ENCODE measurements at places on chromosomes 2 and 18.

DNA sequence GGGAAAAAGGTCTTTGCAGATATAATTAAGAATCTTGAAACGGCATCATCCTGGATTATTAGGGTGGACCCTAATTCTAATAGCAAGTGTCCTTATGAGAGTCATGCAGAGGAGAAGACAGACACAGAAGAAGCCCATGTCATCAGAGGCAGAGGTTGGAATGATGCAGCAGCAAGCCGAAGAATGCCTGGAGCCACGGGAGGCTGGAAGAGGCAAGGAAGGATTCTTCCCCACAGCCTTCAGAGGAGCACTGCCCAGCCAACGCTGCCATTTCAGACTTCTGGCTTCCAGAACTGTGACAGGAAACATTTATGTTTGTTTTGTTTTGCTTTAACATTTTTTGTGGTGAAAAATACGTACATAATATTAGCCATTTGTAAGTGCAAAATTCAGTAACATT, 72.3 kb downstream of the MCFD2 start:
- no peak for DNase-seq

GRCh38 chr18:48885924-48886400, 64.8 kb downstream of the SMAD7 start:
- DNase-seq, result no peak

GRCh38 chr2:28333606-28334526, 58.8 kb upstream of the FOSL2 start:
- DNase-seq, result peak; percentile 9

DNA sequence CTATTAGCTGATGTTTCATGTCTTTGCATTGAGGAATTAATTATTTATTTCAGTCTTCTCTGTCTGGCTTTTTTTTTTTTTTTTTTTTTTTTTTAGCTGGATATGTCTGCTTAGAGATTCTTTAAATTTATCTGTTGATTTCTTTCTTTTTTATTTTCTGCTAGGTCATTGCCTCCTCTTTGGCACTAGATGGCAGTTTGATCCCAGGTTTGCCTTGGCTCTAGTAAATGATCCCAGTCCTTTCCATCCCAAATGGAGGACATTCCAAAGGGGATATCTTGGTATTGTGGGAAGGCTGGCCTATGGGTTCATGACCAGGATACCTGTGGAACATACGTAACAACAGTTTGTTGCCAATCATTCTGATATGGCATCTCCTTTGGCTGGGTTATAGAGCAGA, 339.5 kb upstream of the GCFC2 start:
- DNase-seq, result no peak

GRCh38 chr2:233365861-233366520, 11.7 kb downstream of the DGKD start:
- DNase-seq, result no peak

DNA sequence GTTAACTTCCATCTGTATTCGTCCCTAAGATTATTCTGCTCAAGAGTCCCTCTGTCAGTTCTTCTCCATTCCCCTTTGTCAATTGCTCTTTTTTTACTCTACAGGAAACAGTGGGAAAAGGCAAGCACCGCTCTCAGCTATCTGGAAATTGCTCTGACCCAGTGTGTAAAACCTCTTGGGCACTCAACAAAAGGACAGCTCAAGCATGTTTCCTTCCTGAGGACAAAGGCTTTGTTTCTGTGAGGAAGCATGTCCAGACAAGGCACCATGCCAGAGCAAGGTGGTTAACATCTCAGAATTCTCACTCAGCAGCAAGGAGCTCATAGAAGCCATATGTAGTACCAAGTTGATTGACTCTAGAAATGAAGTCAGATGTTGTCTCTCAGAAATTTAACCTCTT, 735.6 kb downstream of the TSN start:
- peak; percentile 17 for DNase-seq

DNA sequence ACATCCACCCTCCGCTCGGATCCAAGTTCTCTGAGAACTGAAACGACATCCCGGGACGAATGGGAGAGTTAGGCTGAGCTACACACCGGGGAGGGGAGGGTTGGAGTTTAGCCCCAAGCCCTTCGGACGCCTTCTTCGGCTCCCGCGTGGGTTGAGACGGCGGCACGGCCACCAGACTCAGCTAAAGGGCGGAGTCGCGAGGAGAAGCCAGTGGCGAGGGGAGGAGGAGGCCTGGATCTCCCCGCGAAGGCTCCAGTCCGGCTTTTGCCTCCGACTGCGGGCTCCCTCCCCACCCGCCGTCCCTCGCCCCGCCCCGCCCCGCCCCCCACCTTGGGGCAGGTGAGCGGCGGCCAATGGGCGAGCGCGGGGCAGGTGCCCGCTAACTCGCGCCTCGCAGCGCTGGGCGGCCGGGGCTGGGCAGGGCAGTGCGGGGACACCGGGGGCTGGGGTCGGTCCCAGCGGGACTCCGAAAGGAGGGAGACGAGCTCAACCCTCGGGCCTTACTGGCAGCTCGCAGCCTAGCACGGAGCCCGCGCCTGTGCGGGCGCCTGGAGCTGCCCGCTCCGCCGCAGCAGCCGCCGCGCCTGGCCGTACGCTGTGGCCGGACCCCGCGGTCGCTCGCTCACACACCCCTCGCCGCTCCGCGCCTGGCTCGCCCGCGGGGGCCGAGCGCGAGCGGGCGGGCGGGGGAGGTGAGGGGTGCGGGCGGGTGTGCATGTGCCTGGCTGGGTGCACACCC, at the start of gene EMX1:
Gene EMX1 (plus strand): TSS at position 382 of the 739 bp plus-strand sequence. CDS start 334 bp downstream, at position 716.
- no peak for DNase-seq

- no peak for DNase-seq
These were observed 4.4 kb downstream of the TEX44 start for GRCh38 chr2:231597014-231597611.

DNA sequence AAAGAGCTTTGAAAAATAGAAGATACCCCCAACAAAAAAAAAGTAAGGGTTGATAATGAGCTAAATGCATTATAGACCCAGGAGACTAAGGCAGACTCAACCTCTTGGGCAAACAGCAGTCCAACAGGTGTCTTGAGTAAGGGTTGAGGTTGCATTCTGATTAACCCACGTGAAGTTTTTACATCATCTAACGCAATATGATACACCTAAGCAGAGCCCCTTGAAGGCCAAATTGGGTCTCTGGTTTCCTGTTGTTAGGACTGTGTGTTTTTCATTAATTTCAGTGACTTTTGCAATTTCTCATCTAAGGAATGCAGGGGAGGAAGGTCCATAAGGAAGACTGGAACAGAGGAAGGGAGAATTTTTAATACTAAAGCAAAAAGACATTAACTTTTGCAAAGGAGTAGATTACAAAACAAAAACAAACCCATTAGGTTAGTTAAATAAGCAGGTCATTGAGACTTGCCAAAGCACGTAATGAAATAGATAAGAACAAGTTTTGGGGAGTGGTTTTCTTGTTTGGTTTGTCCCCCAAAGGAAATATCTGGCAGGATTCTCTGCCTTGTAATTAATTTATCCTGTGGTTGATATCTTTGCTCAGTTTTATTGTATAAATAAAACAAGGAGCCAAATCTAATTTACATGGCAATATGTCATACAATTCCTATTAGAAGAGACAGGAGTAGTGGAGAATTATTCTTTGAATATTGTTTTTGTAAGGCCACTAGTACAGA, 244.3 kb downstream of the ETAA1 start:
- DNase-seq, result no peak

DNA sequence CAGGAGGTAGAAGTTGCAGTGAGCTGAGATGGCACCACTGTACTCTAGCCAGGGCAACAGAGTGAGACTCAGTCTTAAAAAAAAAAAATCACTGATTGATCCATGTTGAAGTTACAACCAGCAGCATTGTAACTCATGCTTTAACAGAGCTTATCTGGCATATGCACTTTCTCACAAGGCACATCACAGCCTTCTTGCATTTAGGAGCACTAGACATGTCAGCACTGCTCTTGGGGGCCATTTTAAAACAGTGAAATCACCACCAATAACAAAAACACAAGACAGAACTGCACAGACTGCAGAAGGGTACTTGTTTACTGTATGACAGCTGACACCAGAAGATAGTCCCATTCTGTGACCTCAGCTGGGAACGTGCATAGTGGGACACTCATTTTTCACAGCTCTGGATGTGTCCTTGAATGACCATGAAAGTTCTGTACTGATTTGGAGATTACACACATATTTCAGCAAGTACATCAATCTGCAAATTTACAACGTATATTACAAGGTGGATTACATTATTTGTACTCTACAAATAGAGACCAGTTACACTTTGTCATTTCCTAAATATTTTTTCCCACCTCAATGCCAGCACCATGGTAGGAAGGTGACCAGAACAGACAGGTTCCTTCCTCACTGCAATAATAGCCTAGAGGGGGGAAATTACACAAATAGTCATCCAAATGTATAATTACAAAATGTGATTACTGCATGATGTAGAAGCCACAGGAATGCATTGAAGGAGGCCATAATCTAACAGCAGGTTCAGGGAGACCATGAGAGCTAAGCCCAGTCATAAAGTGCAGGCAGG, 35.1 kb downstream of the CCBE1 start:
- DNase-seq, result no peak

DNA sequence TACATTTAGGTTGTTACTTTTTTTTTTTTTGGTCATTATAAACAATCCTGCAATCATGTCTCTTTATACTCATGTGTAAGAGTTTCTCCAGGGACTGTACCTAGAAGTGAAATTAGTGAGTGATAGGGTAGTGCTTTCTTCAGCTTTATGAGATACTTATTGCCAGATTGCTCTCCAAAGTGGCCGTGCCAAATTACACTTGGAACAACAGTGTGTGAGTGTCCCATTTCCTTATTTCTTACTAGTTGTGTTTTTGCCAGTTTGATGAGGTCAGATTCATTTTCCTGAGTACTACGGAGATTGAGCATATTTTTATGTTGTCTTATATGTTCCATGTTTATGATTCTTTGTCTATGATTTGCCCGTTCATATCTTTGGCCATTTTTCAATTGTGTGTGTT, 39.2 kb downstream of the GALNT1 start:
- no peak for DNase-seq

- peak; percentile 64 for DNase-seq
These were observed 635.8 kb downstream of the DSC3 start for GRCh38 chr18:30406728-30407127.

DNA sequence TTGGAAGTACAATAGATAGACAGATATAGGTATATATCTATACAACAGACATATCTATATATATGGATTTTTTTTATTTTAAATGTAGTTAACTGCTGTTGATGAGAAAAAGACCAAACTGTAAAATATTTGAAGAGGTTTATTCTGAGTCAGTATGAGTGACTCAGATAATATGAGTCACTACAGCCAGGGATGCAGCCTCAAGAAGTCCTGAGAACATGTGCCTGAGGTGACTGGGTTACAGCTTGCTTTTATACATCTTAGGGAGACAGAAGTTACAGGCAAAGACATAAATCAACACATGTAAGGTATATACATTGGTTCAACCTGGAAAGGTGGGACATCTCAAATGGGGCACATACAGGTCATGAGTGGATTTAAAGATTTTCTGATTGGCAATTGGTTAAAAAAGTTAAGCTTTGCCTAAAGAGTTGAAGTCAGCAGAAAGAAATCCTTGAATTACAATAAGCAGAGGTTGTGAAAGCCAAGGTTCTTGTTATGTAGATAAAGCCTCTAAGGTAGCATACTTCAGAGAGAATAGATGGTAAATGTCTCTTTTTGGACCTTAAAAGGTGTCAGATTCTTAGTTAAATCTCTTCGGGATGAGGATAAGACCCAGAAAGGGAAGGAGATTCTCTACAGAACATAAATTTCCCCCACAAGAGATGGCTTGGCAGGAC, 149.9 kb downstream of the RBM43 start:
- DNase-seq, result no peak

GRCh38 chr18:44273298-44273697, 407.4 kb upstream of the SETBP1 start:
- no peak for DNase-seq

DNA sequence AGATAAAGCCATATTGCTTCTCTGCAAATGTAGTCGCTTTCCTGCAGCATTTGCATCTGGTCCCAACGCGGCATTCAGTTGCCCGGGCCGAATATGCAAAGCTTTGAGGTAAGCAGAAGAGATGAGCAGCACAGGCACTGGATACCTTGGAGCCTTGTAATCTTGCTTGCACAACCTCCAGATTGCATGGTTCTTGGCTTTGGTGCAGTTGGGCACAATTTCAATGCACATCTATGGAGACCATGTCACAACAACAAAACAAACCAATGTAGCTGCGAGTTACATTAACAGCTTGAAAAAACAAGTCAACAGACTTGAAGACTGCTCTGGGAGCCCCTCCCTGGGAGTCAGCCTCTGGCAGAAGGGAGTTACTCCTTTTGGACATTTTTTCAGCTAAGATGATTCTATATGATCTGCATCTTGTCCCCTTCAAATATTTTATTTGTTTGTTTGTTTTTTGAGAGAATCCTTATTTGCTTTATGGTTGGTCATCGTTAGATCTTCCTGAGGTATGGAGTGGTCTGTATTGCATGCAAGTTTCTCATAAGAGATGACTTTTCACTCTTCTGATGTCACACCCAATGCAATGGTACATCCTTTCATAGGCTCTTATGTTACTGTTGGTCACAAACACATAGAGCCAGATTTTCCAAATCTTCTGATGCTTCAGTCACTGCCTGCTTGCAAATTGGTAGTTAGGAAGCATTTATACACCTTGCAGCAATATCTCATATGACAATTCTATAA, 113.5 kb downstream of the EFEMP1 start:
- no peak for DNase-seq

DNA sequence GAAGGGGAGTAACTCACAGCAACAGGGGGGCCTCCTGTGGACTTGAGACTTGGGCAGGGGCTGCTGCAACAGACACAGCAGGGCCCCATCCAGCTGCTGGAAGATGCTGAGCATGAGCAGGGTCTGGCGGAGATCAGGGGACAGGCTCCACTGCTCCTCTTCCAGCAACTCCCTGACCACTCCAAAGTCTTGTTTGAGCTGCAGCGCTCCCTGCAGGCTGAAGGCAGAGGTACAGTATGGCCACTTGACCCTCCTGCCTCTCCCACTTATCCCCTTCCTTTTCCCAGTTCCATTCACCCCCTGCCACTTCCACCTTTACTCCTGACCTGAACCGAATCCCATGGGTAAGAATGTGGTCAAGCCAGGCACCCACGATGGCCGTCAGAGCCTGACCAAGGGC, 2.4 kb upstream of the MRPL53 start:
- DNase-seq, result no peak

DNA sequence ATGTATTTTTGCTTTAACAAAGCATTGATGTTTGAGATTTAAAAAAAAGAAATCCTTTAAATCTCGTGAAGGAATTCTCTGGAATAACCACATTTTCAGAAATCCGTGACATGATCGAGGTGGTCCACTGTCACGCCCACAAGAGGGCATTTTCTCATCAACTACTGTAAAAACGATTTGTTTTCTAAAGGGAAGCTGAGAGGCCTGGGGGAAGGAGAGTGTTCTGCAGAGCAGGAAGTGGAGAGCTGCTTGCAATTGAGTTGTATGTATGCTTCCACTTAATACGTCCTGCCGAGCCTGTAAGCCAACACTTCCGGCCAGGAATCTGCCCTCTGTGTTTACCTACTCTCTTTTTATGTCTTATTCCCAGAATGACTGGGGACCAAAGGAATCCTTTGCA, 19.4 kb downstream of the KLHL29 start:
- DNase-seq, result peak; percentile 80

- DNase-seq, result no peak
These were observed 65.8 kb upstream of the SLC35F5 start for GRCh38 chr2:113822087-113822815.

GRCh38 chr2:1691366-1691765, 52.9 kb downstream of the PXDN start:
- no peak for DNase-seq

GRCh38 chr2:6336752-6337471, 528.8 kb downstream of the CMPK2 start:
- DNase-seq, result no peak

GRCh38 chr2:32882816-32883810, 63.6 kb upstream of the LTBP1 start:
- no peak for DNase-seq

GRCh38 chr2:101983486-101983885, 8.3 kb upstream of the IL1R2 start:
- DNase-seq, result no peak

Data from Kasumi-1 (cell line).